Activated CD4-positive, alpha-beta T cell treated with anti-CD3 and anti-CD28 coated beads, Interleukin-2, amount 50 U/mL, for 24 hours (primary cell): ENCODE measurements at places on chromosomes 11 and 22.

DNA sequence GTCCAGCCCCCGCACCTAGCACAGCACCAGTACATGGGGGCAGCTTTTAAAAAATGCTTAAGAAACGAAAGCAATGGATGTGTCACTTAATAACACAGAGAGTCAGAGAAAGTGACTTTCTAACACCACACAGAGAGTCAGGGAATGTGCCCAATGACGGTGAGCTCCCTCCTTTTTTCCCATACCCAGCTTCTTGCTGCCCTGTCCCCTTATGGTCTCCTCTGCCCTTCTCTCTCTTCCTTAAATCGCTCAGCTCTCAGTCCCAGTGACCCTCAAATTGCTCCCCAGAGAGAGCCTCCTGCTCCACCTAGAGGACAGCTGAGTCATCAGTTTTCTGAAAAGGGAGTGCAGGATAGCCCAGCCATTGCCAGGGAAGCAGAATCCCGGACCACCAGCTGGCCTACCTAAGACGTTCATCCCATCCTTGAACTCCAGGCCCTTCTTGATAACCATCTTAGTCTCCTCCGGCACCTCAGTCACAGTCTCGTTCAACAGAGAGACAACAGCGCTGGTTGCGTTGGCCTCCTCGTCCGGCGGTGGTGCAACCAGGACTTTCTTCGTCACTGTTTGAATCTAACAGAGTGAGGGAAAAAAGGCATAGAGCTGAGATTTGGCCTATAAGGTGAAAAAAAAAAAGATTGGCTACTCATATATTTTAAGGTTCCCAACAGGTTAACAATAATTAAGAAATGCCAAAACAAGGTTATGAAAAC, 113.5 kb downstream of the SLC1A2 start:
- DNase-seq: no peak

GRCh38 chr22:20931126-20931654, 14.0 kb downstream of the CRKL start:
- DNase-seq: no peak

DNA sequence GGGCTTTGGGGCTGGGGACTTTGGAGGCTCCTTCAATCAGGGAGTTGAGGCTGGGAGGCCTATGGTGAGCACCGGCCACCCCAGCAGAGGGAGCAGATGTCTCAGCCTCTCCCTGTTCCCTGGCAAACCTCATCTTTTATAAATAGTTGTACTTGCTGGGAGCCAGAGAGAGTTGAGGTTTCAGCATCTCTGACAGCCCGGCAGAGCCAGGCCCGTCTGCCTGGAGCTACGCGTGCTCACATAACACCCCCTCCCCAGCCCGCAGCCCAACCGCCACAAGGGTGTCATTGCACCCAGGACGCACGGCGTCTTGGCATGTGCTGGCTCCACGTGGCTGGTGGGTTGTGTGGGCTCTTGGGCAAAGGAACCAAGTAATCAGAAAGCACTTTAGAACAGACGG, 127.1 kb downstream of the CHST1 start:
- no peak for DNase-seq

- DNase-seq: peak; percentile 57
These were observed 61.1 kb upstream of the CD44 start for GRCh38 chr11:35077709-35078469.

DNA sequence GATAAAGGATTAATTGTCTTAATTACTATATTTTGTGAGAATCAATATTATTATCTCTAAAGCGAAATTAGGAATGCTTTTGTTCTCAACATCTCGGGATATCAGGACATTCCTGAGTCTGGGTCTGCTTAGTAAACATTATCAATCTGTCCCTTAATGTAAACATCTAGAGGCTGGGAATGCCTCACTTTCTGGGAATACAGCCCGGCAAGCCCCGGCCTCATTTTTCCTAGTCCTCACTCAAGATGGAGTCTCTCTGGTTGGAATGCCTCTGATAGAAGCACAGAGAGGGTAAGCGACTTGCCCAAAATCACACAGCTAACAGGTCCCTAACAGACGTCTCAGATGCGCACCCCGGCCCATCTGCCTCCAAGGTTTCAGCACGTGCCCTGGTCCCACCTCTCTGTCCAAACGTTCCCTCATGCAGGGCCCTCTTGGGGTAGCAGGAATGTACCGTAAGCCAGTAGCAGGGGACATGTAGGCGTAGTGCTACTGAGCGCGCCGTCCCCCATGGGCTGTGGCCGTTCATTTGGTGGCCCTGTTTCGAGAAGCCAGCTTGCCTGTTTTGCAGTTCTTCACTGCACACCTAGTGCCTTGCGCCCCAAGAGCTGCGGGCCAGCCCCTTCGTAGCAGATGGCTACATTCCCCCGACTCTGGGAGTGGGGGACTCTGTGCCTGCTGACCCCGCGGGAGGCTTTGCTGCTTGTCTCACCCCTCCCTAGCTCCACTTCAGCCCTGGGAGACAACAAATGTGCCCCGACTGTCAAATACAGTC, 62.2 kb upstream of the FADD start:
- DNase-seq: no peak

GRCh38 chr11:45852712-45853101, 5.4 kb downstream of the CRY2 start:
- DNase-seq: no peak

GRCh38 chr11:16511116-16512114, 155.1 kb upstream of the SOX6 start:
- DNase-seq: no peak

- DNase-seq: no peak
These were observed 272.9 kb downstream of the BRD1 start for GRCh38 chr22:49554741-49555140.

- no peak for DNase-seq
These were observed 85.2 kb downstream of the PPP6R3 start for GRCh38 chr11:68545796-68546195.

DNA sequence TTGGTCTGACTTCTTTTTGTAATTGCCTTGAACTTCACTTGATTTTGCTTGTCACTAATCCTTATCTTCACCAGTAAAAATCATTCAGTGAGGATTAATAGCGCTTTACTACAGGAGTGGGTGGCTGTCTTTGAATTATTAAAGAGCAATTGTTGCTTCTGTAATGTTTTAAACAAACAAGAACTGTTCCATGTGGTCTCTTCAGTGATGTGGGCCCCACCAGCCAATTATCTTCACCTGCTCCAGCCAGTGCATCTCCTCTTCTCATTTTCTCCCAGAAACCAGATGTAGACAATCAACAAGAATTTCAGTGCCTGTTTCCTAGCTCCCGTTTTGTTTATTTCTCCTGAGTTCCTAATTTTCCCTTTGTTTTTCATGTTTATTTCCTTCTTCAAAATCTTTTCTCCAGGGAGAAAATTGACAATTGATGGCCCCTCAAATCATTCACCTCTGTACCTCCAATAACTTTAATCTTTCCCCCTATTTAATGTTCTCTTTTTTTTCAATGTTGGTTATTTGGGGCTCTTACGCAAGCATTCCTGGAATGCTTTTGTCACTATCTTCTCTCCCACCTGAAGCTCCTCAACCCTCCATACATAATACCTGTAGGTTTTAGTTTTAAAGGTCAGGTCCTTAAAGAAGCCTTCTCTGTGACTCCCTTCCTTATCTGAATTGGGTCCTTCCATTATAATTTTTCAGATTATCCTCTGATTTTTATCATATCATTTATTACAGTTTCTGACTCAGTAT, 115.1 kb downstream of the ARFGAP2 start:
- no peak for DNase-seq

DNA sequence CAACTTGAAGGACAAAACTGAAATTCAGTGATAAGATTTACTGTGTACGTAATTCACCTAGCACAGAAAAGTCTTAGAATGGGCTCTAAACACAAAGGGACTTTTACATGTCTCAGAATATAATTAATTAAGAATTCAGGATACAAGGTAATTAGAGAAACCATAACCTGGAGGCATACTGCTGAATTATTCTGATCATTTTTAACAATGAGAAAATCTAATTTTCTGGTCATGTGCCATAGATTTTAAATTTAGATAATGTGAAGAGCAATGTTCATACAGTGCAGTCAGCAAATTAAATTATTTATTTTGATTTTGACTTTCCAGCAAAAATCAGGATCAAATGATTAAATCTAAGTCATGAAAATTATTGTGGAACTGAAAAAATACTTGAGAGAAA, 67.0 kb upstream of the MTNR1B start:
- no peak for DNase-seq
